Muscle of back (tissue), 13 donors: ENCODE measurements at places on chromosomes 7 and 10.
A peak's percentile ranks its signal among the peaks of the same experiment; 100 is the strongest.

DNA sequence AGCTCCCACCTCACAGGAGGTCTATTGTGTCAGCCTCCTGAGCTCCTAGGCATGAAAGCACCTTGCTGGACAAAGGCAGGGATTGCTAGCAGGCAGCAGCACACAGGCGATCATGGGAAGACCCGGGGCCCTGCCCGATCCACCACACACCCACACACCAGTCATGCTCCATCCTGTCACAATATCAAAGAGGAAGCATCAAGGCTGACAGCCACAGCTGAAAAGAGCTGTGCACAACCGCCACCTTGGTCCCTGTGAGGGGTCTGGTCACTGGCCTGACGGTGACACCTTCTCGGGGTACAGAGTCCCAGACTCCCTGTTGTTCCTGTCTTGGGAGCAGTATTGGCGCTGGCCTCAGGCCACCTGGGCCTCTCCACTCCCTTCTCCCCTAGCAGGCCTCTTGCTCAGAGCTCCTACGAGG lies 89.7 kb upstream of the RET start:
- DNase-seq, result no peak

- DNase-seq, result no peak
Measured at GRCh38 chr10:43079856-43080255, 3.0 kb downstream of the RET start.

- peak; percentile 5 for DNase-seq
Measured at GRCh38 chr7:32518534-32519140, 23.3 kb downstream of the AVL9 start.

DNA sequence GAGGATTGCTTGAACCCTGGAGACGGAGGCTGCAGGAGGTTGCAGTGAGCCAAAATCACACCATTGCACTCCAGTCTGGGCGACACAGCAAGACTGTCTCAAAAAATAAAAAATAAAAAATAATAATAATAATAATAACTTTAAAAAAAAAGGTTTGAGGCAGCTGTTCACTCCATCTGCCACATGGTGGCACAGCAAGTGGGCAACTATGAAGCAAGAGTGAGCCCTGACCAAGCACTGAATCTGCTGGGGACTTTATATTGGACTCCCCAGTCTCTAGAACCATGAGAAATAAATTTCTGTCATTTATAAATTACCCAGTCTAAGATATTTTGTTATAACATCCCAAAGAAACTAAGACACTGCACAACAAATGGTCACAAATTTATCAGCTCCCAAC lies 14.6 kb upstream of the BRI3 start:
- DNase-seq, result no peak

- DNase-seq, result no peak
Measured at GRCh38 chr10:74419958-74420375, 268.9 kb downstream of the ADK start.

DNA sequence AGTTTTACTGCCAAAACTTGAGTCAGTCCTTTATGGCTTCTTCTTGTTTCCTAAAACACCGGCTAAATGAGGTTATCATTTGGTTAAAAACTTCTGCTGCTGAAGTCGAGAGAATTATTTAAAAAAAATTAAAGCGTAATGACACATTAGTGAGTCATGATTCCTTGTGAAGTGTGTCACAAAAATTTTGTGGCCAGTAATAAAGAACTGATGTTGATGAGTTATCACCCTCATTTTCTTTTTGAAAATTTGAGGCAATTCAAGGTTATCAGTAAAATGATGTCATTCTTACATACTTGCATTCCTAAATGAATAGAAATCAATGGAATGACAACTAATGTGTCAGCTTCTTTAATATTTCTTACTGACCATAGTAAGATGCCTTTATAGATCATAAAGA lies 427.4 kb downstream of the SORCS3 start:
- peak; percentile 51 for DNase-seq

- DNase-seq, result no peak
Measured at GRCh38 chr7:92496876-92497275, 19.1 kb upstream of the ERVW-1 start.

- DNase-seq, result peak; percentile 47
Measured at GRCh38 chr10:94016727-94017714, 23.3 kb downstream of the PLCE1 start.
